ENCODE measurements at places on chromosomes 11 and 22.
A peak's percentile ranks its signal among the peaks of the same experiment; 100 is the strongest.

- DNase-seq, result no peak
Observed at GRCh38 chr11:11982975-11983374, 25.5 kb downstream of the DKK3 start.

DNA sequence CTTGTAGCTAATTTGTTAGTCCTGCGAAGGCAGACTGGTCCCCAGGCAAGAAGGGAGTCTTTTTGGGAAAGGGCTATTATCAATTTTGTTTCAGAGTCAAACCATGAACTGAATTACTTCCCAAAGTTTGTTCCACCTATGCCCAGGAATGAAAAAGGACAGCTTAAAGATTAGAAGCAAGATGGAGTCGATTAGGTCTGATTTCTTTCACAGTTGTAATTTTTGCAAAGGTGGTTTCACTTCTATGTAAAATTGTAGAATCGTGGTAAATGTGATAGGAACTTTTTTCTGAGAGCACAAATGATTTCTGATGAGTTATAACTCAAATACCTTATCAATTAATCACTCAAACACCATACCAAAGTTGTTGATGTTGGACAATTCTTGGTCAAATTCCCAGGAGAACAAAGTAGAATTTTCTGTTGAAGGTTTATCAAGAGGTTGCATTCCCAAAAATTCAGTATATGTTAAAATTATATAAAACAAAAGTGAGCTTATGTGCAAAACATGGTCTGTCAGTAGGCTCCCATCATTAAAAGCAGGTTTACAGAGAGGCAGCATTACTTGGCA lies 2.9 kb upstream of the CTSC start:
- no peak for DNase-seq

GRCh38 chr11:121895919-121896318 lies 220.1 kb downstream of the BLID start:
- DNase-seq, result no peak

- DNase-seq, result no peak
Observed at GRCh38 chr11:95729462-95729861, 60.1 kb downstream of the FAM76B start.

- DNase-seq, result no peak
Observed at GRCh38 chr11:36210529-36210928, 78.7 kb downstream of the COMMD9 start.

DNA sequence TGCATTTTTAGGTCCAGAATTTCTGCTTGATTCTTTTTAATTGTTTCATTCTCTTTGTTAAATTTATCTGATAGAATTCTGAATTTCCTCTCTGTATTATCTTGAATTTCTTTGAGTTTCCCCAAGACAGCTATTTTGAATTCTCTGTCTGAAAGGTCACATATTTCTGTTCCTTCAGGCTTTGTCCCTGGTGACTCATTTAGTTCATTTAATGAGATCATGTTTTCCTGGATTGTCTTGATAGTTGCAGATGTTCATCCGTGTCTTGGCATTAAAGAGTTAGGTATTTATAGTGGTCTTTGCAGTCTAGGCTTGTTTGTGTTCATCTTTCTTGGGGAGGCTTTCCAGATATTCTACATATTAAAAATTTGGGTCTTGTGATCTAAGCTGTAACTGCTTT lies 694.8 kb upstream of the CCDC179 start:
- no peak for DNase-seq

DNA sequence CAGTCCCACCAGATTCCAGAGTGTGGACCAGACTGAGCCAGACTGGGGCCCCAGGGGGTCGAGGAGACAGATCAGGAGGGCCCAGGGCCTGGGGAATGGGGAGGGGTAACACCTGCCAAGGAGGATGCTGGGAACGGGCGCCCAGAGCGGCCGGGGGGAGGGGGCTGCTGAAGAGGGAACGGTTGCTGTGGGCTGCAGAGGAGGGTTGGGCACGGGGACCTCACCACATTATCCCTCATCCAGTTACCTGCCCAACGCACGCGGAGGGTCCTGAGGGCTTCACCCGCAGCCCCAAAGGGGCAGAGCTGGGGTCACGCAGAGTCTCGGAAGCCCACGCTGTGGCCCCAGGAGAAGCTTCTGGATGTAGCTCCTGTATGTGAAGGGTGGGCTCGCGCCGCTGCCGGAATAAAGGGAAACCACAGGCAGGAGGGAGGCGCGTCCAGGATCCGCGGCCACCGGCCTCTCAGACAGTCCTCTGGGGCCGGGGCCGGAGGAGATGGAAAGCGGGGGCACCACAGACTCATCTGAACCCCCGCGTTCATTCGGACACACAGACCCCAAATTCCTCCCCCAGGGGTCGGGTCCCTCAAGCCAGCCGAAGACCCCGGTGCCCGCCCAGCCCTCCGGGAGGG lies 866 bp upstream of the SELENOO start:
- no peak for DNase-seq

- DNase-seq, result no peak
Observed at GRCh38 chr11:42823546-42823945, 488.2 kb upstream of the API5 start.

GRCh38 chr22:40637183-40638150 lies 948 bp upstream of the MRTFA start:
- DNase-seq, result no peak

DNA sequence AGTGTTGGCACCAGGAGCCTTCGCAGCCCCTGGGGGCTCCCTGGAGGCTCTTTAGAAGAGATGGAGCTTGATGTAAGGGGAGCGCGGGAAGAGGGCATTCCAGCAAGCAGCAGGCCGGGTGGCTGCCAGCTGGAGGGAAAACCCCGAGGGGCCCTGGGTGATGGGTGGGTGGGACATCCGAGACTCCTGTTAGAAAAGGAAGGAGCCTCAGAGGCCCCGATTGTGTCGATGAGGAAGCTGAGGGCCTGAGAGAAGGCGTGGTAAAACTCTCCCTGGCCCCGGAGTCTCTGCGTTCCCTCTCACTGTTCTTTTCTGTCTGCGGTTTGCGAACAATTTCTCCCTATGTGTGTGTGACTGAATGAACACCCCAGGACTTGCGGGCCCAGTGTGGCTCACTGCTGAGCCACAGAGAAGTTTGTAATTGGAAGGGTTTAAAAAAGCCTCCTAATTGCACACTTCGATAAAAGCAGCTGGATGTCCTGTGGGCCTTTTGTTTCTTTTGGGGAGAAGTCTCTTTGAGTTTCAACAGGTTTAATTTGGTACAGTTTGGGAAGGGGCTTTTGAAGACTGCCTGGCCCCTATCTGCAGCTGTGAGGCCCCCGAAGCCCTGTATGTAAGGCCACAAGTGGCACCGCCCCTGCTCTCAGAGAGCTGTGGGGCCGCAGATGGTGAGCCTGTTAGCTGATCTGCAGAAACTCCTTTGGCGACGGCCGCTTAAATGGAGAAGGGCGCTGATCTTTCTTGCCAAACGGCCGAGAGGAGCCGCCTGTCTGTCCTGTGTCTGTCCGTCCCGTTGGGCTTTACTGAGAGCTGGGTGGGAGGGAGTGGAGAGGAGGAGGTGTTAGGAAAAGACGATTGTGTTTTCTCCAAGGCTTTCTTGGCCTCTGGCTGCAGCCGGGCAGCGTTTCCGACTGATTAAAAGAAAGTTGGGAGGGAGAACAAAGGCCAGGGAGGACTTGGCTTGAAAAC lies 2.0 kb downstream of the FBLN1 start:
- DNase-seq, result peak; percentile 26

DNA sequence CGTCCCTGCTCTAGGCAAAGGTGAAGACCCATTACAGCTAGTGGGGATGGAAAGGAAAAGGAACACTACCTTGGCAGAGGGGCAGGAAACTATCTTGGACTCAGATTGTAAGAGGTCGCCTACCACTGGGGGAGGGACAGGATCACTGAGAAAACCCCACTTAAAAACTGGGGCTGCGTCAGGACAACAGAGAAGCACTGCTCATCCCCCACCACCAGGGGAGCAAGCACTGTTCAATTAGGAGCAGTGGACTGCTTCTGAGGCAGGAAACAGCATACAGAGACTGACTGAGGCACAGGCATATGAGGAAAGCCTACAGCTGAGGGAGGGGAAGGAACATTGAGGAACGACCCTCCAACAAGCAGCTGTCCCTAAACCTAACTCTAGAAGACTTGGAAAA lies 20.8 kb upstream of the DLAT start:
- no peak for DNase-seq

GRCh38 chr11:10307022-10307399 lies 2.1 kb downstream of the ADM start:
- DNase-seq, result no peak

DNA sequence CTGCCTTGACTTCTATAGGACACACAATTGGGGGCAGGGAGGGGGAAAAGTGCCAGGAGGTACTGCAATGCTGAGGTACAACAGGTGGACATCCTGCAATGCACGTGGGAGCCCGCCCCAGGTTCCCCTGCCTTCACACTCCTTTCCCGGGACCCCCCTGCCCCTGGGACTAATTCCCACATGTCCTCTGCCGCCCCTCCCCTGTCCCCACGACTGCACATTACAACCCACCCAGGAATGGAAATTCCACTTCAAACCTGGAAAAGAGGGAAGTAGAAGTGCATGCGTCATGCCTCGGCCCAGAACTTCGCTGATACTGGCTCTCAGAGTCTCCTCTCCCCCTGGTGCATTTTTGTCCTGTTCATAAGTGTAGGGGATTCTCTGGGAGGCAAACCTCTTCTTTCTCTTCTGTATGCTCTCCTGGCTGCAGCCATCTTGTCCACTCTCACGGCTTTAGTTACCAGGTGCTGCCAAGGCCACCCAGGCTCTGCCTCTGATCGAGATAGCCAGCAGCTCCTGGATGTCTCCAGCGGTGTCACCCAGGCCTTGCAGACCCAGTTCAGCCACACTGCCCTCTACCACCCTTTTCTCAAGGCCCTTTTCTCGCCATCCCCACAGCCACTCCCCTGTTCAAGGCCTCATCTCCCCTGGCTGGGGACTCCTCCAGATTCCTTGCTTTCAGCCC lies 43.7 kb downstream of the GDPD5 start:
- DNase-seq, result no peak

DNA sequence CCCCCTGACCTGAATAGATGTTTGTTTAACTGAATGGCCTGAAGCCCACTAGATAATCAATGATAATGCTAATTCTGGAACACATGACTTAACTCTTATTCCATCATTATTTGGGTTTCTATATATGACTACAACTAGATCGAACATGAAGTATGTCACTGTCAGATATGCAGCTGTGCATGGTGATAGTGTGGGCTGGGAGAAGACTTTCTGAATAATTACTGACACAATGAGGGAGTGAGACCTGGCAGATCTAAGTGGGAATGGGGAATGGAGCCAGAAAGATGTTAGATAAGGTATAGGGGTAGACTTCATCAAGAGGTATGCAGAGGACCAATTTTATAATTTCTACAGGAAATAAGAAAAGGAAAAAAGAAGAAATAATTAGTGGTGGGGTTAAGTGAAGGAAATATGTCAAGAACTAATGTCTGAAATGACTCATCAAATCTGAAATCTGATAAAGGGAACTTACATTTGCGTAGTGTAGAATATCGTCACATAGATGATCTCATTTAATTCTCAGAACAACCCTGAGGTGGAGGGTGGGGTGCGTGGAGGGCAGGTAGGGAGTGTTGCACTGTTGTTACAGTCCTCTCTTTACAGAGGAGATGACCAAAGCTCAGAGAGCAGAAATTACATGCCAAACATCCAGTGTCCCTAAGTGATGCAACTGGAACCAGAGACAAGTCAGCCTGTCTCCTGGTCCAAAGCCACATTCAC lies 68.2 kb upstream of the EED start:
- DNase-seq, result no peak

DNA sequence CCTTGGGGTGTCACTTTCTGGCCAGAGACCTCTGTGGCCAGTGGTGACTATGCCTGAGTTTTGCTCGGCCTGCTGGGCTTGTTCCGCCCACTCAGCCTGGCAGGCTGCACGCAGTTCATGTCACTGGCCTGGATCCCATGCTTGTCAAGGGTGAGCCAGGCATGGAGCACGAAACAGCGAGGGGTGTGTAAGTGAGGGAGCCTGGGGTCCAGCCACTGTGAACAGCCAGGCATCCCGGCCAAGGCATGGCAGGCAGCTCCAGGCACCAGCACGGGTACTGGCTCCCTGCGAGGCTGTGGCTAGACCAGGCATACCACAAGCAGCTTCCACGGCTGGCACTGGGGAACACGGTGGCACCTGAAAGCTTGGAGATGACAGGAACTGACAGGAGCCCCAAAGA lies 214.3 kb downstream of the LRRC4C start:
- no peak for DNase-seq

DNA sequence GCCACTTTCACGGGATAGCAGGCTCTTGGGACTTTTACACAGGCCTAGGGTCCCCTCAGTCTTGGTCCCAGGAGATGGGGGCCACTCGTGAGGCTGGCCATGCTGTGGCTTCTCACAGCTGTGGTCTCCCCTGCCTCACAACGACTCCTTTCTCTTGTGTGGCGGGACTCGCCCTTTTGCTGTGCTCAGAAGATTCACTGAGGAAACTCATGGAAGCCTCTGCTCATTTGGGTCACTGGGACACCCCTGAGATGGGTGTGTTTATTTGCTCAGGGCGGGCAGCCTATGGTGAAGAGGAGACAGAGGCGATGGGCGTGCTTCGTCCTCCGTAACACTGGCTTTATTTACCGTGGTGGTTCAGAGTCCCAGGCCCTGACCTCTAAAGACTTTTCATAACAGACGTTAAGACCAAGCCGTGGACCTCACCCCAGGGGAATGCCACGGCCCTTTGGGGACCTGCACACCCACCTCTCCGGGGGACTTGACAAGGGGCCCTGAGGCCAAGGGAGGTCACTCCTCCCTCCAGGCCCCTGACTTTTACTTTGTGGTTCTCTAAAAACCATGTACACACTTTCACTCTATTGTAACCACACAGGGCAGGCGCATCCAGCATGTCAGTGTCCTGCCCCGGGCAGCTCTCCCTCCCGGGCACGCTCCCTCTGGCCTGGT lies 15.5 kb downstream of the TEF start:
- DNase-seq, result no peak

DNA sequence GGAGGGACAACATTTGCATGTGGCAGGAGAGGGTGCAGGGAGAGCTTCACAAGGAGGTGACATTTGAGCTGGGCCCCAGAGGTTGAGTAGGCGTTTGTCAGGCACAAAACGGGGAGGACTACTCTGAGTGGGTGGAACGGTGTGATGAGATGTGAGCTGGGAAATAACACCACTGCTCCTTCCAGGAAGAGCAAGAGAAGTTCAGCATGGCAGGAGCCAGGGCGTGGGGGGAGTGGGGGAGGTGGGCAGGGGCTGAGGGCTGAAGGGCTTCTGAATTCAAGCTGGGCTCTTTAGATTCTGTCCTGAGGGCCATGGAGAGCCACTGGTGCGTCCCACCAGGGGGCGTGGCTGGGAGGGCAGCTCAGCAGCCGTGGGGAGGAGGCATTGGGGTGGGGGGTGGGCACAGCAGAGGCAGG lies 54.2 kb downstream of the OTOG start:
- no peak for DNase-seq

DNA sequence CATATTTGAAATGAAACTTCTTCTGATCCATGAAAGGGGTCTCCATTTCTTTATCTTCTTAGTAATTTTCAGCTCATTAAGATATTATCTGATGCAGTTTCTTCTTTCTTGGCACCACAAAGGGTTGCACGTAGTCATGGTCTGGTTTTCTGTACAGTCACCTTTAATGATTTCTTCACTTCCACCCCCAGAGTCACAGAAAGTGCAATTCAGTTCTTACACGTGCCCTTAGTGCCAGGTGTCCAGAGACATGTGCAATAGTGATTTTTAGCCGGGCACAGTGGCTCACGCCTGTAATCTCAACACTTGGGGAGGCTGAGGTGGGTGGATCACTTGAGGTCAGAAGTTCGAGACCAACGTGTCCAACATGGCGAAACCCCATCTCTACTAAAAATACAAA lies 202.8 kb upstream of the MTNR1B start:
- DNase-seq, result no peak
